ENCODE measurements at places on chromosomes 3 and 15.

DNA sequence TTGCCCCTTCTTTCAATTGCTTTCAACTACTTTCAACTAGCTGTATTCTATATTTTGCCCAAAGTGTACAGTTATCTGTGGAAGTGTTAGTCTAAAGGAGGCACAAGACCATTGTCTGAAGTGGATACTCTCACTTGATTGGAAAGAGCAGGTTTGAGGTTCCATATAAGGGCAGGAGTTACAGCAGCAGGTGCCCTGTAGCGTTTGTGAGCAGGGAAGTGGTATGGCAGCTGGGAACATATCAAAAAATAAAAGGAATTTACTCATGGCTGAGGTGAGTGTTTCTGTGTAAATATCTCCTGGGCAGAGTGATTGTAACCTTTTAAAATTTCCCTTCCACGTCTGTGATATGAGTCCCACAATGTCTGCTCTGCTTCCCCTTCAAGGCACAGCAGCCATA, 38.5 kb upstream of the DNAJC13 start:
- DNase-seq = no peak

DNA sequence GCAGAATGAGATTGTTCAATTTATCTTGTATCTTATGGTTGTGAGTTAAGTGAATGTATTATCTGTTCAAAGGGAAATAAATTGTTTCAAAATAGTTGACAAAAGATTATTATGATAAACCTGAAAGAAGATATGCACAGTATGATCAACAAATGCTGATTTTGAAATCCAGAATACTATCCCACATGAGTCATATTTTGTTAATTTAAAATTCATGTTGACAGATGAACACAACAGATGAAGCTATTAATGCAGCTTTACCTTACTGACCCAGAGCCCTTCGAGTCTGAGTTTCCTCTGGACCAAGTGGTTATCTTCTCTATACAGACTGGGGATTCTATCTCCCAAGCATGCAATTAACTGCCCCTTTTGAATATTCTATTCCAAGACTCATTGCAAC, 482.8 kb downstream of the FGF12 start:
- DNase-seq = no peak

DNA sequence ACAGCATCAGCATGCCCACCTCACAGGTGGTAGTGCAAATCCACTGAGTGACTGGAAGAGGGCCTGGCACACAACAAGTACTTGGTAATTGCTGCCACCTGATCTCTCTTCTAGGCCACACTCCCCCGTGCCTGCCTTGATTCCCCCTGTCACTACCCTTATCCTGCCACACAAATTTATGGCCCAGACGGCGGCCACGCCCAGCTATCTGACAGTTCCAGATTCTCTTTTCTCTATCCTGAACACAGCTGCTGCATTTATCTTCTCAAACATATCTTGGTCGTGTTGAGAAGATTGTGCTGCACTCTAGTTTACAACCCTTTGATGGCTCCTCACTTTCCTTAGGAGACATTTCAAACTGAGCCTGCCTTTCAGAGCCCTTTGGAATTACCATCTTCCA, 585.2 kb downstream of the NTRK3 start:
- no peak for DNase-seq

- no peak for DNase-seq
These were observed 3.1 kb upstream of the CPLX3 start for GRCh38 chr15:74823324-74823723.

DNA sequence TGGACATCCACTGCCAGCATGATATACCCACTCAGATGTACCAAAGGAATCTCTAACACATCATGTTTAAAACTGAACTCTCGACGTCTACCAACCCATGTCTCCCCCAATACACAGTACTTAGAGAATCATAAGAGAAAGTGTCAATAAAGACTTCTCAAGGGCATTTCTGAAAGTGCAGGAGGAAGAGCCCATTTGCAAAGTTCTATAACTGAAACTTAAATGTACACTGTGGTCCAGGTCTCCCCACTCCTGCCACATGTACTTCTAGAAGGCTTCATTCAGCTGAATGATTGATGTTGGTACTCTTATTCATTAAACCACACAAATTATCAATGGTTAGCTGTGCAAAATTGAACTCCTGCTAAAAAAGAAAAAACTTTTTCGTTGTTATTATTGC, 31.8 kb downstream of the HERC1 start:
- no peak for DNase-seq

GRCh38 chr3:146159037-146159436, 1.9 kb downstream of the PLOD2 start:
- no peak for DNase-seq

DNA sequence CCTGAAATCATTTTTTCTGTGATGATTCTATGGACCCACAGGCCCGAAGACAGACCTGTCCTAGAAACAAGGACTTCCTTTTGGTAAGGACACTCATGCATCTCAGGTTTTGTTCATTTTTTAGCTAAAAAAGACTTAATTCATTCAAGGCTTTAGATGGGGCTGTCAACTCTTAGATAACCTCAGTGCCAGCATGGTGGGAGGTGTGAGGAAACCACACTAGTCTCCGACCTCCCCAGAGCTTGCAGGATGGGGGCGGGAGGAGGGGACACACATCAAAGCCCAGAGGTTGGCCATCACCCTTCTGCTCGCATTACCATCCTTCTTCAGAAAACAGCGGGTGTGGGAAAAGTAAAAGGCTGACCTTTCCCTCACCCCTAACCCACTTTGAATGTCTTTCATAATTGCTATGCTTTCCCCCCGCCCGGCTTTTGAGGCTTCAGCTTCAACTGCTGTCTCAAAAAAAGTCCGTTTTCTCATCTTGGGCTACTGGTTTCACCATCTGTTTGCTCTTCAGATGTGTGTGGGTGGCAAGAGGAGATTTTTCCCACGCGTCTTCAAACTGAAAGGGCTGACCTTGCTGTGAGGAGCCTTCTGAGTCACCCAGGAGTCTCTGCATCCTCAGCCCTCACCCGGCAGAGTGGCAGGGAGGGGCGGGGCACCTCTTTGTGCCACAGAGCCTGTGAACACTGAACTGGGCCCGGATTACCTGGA, 27.6 kb upstream of the CXCR6 start:
- DNase-seq = peak; percentile 44

DNA sequence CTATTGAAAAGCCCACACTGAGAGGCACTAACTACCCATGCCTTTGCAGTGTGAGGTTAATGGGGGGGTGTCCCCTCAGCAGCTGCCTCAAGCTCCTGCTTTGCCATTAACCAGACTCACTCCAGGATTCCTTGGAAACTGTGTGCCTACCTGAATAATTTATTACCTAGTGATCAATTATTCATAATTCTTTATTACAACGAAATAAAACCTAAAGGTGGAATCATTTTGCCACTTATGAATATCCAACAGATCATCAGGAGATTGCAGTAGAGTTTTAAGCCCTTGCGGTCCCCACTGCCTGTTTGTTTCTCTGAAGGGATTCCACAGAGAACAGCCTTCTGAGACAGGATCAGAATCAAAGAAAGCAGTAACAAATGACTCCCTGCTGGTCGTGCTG, 23.3 kb downstream of the NEK11 start:
- no peak for DNase-seq

DNA sequence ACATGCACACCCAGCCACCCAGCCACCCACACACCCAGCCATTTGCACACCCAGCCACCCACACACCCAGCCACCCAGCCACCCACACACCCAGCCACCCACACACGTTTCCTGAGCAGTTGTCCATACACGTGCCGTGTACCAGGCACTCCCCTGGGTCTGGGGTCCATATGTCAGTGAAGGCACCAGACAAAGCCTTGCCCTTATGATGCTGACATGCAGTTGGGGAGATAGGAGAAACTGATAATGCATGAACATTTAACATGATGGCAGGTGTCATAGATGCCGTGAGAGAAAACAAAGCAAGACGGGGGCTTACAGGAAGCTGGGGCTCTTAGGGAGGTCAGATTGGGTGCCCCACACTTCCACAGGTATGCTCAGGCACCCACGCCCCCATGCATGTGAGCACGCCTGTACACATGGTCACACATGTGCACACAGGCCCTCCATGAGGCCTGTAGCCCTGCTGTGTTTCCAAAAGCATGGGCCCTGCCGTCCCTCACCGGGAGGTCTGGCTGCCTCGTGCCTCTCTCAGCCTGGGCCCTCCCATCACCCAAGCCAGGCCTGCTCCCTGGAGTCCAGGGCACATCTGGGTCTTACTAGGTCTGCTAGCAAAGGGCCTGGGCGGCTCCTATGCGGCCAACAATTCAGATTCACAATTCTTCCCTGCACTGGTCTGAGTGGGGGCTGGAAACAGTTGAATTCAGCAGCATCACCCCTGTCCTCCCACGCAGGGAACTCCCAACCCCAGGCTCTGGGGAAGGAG, 3.6 kb upstream of the DNAJB8 start:
- no peak for DNase-seq

DNA sequence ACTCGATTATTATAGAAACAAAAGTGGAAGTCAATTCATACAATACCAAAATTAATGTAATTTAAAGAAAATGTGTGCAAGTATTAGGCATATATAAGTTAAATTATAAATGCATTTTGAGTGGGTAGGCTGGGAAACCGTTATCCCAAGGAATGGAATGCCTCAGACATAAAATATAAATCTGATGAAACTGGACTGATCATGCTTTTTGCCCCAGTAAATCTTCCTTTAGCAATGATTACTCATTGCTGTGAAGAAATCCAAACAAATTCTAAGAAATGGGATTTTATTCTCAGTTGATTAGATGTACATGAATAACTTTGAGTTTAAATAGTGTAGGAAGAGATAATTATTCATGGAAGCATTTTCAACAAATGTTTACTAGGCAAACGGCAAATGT, 185.5 kb upstream of the KCNMB2 start:
- DNase-seq = no peak

DNA sequence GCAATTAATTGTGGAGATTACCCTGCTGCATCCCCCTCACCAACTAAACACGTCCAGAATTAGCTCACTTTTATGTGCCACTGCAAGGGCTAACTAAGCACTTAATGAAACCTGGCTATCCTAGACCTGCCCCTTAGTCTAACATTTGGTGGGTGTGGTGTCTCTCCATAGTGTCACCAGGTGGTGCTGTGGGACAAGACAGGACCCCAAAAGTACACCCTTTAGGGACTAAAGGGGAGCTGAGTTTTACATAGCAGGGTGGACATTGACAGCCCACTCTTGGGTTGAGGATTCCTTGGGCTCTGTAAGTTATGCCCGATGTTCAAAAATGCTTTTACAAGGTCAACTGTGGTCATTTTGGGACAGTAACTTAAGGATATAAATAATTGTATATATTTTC, 5.7 kb downstream of the DUT start:
- DNase-seq = peak; percentile 54

DNA sequence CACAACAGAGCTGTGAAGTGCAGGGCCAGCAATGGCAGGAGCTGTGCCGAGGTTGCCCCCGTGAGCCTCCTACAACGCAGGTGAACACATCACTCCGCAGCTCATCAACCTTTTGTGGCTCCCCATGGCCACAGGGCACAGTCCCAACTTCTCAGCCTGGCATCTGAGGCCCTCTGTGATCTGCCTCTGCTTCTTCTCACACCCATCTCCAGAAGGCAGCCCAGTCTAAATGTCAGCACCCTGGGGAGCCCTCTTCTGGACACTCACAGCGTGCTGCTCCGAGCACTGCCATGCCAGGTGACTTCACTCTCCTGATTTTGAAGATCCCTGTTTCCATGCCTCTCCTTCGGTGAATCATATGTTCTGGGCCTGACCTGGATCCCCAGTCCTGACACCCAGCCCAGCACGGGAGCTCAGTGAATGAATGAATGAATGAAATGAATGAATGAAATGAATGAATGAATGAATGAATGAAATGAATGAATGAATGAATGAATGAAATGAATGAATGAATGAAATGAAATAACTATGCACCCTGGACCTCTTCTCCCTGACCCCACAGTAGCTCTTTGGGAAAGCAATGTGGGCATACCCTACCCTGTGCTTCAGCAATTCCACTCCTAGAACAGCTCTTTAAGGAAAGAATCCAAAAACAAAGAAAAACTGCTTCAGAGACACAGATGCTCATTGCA, 17.9 kb upstream of the SKIC8 start:
- DNase-seq = no peak

- DNase-seq = peak; percentile 85
These were observed 631 bp downstream of the NKTR start for GRCh38 chr3:42600958-42601675.

GRCh38 chr3:127151992-127152650, 40.8 kb upstream of the PRR23E start:
- DNase-seq = no peak

GRCh38 chr3:139835830-139836683, 98.9 kb upstream of the CLSTN2 start:
- DNase-seq = no peak

- no peak for DNase-seq
These were observed 3.1 kb upstream of the TMCO5A start for GRCh38 chr15:37931321-37931720.

DNA sequence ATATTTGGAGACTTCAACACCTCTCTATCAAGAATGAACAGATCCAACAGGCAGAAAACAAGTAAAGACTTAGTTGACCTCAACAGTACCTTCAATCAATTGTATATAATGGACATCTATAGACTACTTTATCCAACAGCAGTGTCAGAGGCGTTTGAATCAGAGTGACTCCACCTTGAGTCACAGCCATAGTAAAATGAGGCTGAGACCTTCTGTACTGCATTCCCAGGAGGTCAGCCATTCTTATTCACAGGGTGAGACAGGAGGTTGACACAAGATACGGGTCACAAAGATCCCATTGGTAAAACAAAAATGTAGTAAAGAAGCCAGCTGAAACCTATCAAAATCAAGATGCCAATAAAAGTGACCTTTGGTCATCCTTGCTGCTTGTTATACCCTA, 299.8 kb downstream of the CNTN3 start:
- DNase-seq = no peak

DNA sequence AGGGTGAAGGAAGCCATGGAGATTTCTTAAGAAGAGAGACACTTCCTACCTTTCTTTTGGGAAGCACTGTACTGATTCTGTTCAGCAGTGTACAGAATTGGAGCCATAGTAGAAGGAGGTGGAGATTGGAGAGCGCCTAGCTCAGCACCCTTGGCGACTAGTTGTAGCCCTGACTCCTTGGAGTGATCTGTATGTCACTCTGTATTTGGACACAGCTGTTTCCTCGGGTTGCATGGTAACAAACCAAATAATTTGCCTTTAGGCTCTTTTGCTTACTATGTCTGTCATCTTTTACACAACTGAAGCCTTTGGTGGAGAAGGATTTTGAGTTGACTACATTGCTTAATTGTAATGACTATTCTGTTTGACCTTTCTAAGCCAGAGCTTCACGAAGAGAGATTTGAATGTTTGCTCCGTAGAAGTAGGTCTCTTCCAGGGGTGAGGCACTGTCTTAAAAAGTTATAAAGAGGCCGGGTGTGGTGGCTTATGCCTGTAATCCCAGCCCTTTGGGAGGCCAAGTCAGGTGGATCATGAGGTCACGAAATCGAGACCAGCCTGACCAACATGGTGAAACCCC, 77.1 kb downstream of the AKAP13 start:
- DNase-seq = no peak

- peak; percentile 30 for DNase-seq
These were observed 225.6 kb upstream of the TLE3 start for GRCh38 chr15:70323111-70323851.

- peak; percentile 93 for DNase-seq
These were observed 49.4 kb upstream of the CCDC174 start for GRCh38 chr3:14602006-14602803.

Measured in H7 (cell line).